ENCODE measurements at places on chromosomes 2 and 18.

DNA sequence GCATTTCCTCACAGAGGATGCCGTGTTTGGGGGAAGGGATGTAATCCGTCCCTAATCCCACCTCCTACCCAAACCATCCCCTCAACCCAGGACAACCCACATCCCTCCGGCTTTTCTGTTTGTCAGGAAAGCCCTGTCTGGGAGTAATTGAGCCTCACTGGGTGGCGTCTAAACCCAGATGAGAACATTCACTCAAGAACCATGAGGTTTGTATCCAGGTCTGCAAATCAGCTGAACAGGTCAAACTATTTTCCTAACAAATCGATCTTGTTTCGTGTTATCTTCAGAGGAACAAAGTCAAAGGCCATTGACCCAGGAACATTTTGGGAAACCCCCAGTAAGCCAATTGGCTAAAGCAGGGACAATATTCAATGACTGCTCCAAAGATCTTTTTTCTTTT is 25.7 kb downstream of the CYP27C1 start:
- DNase-seq: no peak

- DNase-seq: no peak
Measured at GRCh38 chr2:232276084-232276732, 102.3 kb upstream of the ALPP start.

DNA sequence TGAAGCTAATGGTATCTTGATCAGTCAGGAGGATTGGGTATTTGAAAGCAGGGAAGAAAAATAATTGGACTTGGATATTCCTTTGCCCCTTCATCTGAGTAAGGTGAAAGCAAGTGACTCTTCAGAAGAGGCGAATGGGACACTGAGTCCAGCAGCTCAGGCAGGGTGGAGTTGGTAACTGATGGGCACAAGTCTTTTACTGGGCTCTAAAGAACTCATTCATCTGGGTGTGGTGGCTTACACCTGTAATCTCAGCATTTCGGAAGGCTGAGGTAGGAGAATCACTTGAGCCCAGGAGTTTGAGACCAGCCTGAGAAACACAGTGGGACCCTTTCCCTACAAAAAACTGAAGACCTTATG is 11.2 kb downstream of the CFLAR start:
- no peak for DNase-seq

- no peak for DNase-seq
Measured at GRCh38 chr2:96477458-96477857, 27.7 kb downstream of the NEURL3 start.

- DNase-seq: no peak
Measured at GRCh38 chr2:199875400-199875799, 24.4 kb upstream of the FTCDNL1 start.

GRCh38 chr2:66497431-66498288 is 62.7 kb downstream of the MEIS1 start:
- DNase-seq: no peak
